Fibroblast of the conjunctiva (primary cell): ENCODE measurements at places on chromosomes 11 and 22.

- no peak for DNase-seq
Observed at GRCh38 chr11:133506023-133506422, 26.3 kb downstream of the OPCML start.

- DNase-seq: peak; percentile 88
Observed at GRCh38 chr11:78168539-78169477, 19.6 kb downstream of the KCTD21 start.

DNA sequence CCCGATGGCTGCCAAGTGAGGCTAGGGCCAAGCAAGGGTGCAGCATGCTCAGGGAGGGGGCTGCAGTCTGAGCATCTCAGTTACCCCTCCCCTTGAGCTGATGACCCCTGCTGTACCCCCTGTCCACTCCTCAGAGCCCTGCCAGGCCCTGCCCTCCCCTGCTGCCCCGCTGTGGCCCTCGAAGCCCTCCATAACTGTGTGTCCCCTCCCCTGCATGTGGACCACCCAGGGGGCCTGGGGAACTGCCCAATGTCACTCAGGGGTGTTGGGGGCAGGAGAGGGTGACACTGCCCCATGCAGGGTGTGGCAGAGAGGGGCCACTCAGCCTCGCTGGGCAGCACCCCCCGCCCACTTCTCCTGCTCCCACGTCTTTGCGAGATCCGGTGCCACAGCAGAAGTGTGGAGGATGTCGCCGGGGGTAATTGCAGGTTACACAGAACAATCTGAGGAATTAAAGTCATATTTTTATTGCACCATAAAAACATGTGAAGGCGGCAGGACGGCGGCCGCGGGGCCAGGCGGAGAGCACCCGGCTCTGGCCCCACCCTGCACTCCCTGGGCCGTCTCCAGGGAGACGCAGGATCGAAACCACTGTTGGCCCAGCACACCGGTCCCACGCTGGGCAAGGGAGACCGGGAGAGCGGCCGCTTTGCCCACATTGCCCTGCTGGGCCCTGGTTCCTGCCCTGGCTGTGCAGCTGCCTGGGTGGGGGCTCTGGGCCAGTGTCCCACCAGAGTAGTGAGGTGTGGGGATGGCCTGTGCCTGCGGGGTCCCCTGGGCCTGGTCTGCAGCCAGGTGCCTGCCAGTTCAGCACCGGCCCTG is 18.7 kb upstream of the GNB1L start:
- no peak for DNase-seq

DNA sequence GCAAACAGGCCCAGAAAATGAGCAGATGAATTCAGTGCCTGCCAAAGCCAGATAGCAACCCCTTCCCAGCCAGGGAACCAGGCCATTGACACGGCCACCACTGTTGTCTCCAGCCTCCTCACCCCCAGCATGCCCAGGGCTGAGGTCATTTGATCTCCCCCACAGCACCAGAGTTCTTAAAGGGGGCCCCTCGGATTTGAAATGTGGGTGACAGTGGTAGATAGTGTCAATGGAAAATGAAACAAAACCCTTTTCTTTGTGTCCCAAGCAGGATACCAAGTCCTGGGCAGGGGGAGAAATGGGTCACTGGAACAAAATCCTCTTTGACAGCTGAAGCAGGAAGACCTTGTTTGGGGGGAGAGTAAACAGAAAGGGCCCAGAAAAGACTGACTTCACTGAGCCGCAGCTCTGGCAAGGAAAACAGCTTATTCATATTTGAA is 14.3 kb upstream of the ACCSL start:
- no peak for DNase-seq

GRCh38 chr22:32695451-32695891 is 106.0 kb upstream of the TIMP3 start:
- peak; percentile 79 for DNase-seq

- no peak for DNase-seq
Observed at GRCh38 chr22:32841175-32841574, 39.7 kb downstream of the TIMP3 start.

GRCh38 chr11:47394322-47395222 is 13.8 kb upstream of the SLC39A13 start:
- no peak for DNase-seq

- DNase-seq: no peak
Observed at GRCh38 chr22:35580351-35581022, 36.6 kb downstream of the MB start.

- no peak for DNase-seq
Observed at GRCh38 chr22:44632541-44633396, 69.2 kb upstream of the PRR5 start.

DNA sequence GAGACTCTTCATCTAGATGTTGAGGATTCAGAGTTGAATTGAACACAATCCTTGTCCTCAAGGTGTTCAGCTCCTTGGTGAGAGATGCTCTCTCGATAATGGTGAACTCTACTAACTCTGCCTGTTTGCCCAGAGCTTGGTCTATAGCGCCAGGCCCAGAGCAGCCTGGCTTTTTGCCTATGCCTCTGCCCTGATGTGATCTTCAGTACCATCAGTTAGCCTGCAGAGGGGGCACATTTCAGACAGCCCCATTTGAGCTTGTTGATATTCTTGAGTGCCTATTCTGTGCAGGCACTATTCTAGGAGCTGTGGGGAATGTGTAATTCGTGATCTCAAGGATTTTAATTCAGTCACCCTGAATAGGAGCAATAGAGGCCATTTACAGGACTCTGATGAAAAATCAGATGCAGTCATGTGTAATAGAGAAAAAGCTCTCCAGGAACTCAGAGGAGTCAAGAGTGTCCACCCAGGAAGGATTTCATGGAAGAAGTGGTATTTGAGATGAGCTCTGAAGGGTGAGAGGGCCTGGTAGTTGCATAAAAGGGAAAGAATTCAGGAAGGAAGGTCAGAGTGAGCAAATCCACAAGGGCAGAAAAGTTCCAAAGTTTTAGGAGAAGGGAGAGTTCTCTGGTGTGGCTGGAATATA is 19.3 kb downstream of the GTPBP1 start:
- DNase-seq: no peak

DNA sequence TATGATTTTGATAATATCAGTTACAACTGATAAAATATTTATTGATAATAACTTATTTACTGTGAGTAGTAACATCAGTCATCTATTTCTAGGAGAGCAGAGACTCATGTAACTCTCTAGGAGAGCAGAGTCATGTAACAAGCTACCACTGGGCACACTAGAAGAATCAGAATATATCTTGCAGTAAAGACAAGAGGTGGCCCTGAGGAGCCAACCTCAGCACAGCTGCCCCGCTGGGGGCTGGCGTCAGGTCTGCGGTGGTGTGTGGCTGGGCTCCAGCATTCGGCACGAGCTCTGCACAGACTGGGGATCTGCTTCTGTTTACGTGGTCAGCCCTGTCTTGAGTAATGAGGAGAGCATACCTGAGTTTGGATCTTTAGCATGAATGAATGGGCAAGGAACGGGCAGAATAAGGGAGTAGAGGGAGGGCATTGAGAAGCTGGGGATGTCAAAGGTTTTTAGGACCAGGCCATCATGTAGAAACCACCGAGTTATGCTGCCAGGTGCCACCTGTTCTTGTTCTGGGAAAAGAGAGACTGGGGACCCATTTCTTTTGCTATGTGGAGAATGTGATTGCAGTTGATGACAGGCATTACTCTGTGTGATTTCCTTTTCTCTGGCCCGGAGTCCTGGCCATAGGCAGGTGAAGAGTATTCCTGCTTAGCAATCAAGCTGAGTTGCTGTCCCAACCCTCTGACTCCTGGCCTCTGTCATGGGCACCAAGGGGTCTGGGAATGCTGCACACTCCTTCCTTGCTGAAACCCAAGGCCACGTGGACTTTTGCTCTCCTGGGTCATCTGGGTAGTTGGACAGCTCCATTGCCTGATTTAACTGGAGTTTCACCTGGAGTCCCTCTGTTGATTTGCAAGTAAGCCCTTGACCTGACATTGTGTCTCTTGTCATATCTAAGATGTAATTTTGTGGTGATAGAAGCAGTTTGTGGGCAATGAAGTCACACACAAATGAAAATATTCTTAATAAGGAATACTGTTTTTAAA is 50.9 kb upstream of the HEPHL1 start:
- DNase-seq: no peak

DNA sequence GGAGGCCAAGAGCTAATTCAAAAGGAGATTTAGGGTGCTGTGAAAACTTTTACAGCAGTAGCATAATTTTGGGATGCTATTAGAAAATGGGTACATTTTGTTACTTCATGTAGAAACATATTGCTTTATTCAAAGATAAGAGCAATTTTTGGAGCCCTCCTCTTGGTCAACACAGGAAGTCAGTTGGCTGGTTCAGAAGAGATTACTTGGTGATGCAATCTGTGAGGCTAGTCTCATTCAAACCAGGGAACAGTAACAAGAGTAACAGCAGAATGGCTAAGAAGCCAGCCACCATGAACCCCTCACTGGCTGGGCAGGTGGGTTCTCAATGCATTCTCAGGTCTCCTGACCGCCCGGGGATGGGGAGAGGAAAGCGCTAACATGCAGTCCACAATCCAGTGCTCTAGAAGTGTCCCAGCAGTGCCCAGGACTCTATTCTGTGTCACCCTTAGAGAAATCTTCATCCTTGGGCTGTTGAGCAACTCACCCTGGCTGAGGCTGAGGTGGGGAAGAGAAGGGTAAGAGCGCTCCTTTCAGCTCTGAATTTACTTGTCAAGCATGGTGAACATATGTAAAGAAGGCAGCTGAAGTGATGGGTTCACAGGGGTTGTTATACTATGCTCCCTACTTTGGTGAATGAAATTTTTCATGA is 262.2 kb upstream of the UBASH3B start:
- DNase-seq: no peak

- no peak for DNase-seq
Observed at GRCh38 chr22:44196731-44197131, 16.0 kb downstream of the PARVG start.

DNA sequence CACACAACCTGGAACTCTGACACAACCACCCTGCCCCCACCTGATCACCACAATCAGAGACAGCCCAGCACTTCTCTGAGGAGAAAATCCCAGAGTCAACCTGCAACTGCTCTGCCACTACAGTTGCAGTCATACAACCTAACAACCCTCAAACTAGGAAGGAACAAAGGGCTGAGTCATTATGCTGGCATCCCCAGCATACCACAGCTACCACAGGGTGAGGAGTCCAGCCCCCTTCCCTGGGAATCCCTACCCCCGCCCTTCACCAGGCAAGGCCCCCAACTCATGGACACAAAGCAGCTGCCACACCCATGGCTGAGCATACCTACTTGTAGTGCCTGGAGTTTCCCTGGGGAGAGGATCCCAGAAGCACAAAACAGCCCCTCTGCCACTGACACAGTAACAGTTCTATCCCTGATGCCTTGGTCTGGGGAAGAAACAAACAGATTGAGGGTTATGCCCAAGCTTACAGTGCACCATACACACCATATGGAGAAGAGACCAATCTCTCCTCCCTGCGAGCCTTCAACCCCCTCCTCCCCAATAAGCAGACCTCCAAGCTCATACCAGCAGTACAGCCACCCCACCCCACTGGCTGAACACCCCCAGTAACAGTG is 68.5 kb upstream of the C11orf58 start:
- DNase-seq: no peak

DNA sequence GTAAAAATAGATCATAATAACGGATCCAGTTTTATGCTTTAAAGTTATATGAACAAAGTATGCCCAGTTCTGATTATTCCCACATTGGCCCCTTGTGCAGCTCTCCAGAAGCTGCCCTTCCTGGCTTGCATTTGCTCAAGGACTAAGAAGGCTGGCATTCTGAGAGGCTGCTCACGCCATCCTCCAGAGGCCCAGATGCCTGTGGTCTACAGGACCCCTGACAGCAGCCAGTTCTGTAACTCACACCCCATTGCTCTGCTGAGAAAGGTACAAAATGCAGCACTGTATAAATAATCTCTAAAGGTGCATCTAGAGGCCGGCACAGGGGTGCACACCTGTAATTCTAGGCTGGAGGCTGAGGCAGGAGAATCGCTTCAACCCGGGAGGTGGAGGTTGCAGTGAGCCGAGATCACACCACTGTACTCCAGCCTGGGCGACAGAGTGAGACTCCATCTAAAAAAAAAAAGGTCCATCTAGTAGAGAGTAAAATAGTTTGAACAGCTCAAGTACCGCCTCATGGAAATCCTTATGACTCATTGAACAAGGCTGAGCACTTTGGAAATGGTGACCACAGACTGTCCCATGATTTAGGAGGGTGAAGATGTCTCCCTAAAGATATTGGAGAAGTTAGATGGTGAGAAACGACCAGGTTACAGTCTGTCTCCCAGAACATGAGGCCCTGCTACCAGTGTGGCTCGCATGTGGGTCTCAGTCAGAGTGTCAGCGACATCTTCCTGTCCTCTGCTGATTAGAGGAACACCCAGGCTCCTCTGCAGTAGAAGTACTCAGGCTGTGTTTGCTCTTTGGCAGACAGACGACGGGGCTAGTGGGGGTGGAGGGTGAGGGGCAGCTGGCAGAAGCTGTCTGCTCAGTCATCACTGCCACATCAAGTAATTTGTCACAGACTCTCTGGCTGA is 56.3 kb downstream of the KREMEN1 start:
- DNase-seq: no peak

DNA sequence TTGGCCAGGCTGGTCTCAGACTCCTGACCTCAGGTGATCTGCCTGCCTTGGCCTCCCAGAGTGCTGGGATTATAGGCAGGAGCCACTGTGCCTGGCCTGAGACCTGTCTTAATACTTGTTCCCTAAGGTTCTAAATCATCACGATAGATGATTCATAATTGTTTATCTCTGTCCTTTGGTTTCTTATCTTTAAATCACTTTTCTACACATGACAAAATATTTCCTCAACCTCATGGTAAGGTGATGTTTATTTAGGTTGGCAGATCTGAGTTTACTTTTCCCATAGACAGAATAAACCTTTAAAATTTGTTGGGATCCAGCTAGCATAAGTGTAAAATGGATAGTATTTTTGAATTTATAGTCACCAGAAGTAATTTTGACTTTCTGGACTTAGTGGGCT is 3.5 kb downstream of the PSMD13 start:
- no peak for DNase-seq

DNA sequence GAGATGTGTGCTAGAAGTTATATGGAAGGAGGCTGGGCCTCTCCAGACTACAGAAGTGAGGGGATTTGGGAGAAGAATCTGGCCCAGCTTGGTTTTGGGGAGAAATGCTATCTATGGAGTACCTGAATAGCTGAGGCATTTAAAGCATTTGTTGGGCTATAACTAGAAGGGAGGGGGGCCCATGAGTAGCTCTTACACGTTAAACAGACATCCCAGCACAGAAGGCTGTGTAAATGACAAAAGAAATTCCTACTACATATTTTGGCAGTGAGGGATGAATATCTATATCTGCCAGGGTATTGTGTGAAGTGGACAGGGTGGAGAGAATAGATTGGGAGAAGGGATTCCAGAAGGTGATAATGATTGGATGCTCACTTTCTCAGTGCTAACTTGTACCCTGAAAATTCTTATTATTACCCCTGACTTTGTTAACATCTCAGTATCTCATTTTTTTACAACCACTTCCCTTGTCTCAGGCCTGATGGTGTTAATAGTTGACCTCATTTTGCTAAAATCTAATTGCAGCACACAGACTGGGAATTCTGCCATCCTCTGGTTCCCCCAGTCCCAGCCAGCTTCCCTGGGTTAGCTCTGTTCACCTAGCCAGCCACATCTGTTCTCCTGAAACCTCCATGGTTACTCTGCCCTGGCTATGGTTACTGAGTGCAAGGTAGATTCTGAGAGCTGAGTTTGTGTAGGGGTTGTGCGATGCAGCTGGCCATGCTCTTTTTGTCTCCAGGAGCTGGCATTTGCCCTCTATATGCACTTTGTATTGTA is 28.8 kb upstream of the RRM1 start:
- no peak for DNase-seq
